Muscle of arm (tissue), 14 donors: ENCODE measurements at places on chromosomes 7 and 10.

DNA sequence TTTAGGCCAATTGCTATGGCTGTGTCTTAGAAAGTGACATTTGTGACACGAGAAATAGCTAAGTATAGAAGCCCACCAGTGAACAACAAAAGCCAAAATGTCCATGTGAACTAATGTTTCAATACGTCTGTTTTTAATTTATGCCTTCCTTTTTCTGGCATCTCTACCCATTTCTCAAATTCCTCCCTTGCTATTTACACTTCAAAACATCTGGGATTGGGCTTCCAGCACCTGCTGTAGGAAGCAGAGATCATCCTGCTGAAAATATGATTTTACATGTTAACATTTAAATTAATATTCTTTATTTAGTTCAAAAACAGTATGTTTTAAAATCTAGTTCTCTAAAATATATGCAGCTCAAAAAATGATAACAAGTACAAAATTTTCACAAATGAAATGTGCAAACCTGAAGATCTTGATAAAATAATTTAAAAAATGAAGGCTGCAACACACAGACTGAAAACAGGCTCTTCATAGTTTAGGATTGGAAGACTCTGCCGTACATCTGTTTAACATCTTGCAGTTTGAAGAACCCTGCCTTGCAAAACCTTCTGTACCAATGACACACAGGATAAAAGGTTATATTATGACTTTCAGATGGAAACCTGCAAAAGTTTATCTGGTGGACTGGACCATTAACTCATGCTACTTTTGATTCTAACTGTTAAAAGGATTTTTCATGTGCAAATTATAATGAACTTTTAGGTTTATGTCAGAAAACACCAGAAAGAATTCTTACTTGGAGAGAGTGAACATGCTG is 408.4 kb downstream of the SUGCT start:
- peak; percentile 42 for DNase-seq

DNA sequence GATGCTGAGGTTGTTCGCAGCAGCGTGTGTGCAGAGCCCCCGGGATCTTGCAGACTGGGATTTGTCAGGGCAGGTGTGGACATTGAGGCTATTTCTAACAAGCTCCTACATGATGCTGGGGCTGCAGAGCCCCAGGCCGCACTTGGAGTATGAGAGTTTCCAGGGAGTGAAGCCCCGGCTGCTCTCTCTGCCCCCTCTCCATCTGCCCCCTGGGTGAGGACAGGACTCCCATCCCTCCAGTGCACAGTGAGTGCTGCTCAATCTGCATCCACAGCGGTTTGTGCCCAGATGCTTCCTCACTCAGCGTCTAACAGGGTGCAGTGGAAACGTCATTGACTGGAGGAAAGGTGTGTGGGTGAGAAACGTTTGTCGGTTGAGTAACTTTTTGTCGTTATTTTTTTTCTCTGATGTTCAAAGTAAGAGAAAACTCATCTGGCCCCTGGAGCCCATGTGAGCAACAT is 25.3 kb downstream of the IL2RA start:
- DNase-seq, result no peak

DNA sequence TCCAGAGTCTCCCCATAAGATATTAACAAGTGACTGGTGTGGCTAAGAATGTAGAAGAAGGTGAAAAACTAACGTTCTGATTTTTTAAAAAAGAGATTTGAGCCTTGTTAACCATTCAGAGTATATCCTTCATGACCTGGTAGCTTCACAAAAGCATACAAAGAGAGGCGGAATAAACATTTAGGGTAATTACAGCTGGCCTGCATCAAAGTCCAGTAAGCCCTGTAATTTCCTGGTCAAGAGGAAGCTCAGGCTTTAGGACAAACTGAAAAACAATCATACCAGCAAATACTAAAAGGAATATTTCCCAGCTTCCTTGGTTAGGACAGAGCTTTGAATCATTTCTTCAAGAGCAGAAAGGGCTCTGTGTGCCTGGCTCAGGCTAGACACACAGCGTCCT is 165.2 kb downstream of the COBL start:
- DNase-seq, result no peak

GRCh38 chr10:89793649-89794254 is 92.4 kb downstream of the KIF20B start:
- DNase-seq, result peak; percentile 79
